ENCODE measurements at places on chromosomes 13 and 19.

GRCh38 chr13:37173214-37173613, 67.8 kb upstream of the CSNK1A1L start:
- DNase-seq = peak; percentile 75

- DNase-seq = peak; percentile 36
Measured at GRCh38 chr13:114027046-114027715, 53.3 kb upstream of the C13orf46 start.

GRCh38 chr13:22107549-22107948, 436.7 kb downstream of the FGF9 start:
- no peak for DNase-seq

DNA sequence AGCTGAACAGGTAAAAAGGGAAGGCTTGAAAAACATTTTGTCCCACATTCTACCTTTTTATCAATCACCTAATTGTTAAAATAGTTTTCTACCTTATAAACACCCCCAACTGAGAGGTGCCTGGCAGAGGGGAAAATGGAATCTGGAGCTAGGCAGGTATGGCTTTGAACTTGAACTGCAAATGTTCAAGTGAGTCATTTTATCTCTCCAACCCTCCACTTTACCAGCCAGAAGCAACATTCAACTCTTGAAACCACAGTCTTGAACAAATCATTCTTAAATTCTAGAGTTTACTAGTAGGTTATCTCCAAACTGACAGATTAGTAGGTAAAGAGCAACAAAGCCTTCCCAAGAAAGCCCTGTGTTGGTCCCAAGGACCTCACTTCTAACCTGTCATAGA, 116.9 kb downstream of the ABCC4 start:
- no peak for DNase-seq

DNA sequence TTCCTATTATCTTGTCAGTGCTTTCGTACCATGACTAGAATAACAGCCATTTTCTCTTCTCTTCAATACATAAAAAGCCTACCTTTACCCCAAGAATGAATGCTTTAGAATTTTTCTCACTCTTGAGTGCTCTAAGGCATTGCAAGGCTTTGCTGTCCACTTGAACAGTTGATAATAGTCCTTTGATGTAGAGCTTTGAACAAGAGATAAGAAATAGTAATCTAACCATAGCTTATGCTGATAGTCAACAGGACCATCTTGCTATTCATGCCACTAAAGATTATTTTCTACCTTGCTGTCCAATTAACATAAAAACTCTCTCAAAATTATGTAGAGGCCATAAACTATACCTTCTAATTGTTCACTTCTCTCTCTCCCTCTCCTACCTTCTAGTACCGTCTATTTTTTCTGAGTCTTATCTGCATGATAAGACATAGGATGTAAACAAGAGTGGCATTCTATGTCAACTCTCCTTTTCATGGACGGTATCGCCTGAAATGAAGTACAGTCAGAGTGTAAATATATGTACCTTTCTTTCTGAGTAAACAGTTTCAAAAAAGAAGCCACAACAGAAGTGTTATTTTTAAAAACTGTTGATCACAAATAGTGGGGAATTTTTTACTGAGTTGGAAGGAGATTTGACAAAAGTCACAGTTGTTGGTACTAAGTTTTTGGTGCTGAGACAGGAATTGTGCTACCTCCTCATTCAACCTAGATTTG, 297.9 kb downstream of the NDFIP2 start:
- no peak for DNase-seq

DNA sequence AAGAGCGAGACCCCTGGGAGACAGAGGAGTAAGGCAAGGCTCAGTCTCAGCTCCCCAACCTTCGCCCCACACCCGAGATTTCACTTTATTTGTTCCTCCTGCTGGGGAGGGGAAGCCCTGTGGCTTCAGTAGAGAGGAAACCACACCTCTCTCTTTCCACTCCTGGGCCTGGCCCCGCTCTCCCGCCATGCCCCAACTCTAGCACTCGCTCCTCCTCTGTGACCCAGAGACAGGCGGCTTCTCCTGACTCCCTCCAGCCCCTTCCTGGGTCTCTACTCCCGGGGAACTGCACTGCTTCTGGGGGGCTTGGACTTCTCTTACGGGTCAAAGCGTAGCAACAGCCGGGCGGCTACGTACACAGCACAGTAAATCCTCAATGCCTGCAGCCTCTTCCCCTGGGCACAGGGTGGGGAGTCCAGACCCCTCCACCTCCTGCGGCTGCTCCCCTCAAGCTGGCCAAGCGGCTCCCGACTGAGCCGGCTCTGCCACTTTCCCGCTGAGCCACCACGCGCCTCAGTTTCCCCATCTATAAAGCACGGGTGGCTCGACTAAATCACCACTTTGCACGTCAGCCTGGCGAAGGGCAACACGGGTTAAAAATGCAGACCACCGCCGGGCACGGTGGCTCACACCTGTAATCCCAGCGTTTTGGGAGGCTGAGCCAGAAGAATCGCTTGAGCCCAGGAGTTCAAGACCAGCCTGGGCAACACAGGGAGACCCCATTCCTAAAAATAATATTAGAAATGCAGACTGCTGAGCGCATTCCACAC, 1.4 kb downstream of the RNF126 start:
- peak; percentile 29 for DNase-seq

GRCh38 chr13:46032341-46032740, 20.2 kb downstream of the ZC3H13 start:
- DNase-seq = peak; percentile 65

DNA sequence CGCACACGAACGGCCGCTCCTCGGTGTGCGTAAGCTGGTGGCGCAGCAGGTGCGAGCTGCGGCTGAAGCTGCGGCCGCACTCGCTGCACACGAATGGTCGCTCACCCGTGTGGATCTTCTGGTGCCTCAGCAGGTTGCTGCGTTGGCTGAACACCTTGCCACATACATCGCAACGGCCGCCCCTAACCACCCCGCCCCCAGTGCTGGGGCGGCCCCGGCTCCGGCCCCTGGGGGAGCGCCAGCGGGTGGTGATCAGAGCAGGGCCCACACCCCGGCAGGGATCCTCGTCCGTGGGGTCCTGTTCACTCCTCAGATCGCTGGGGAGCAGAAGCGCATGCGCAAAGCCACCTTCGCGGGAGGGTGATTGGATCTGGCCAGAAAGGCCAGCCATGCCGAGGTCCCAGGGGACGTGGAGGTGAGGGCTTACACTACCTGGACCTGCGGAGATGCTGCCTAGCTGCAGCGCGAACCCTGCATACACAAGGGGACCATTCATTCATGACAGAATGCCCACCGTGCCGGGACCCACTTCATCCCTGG, 4.7 kb upstream of the UBE2M start:
- DNase-seq = peak; percentile 47

DNA sequence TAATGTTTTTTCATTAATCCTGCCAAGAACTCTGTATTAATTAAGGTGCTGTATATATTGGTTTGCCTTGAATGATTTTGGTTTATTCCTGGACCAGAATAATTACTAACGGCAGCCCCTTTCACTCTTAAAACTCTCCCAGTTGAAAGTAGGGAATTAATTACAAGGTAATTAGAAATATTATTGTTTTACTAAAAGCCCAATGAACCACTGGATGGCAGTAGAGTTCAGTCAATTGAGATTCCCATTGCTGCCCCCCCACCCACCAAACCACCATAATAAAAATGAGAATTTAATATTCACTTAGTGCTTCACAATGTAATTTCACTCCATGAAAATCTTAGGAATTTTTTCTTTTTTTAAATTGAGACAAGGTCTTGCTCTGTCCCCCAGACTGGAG, 13.7 kb downstream of the WBP4 start:
- peak; percentile 60 for DNase-seq

DNA sequence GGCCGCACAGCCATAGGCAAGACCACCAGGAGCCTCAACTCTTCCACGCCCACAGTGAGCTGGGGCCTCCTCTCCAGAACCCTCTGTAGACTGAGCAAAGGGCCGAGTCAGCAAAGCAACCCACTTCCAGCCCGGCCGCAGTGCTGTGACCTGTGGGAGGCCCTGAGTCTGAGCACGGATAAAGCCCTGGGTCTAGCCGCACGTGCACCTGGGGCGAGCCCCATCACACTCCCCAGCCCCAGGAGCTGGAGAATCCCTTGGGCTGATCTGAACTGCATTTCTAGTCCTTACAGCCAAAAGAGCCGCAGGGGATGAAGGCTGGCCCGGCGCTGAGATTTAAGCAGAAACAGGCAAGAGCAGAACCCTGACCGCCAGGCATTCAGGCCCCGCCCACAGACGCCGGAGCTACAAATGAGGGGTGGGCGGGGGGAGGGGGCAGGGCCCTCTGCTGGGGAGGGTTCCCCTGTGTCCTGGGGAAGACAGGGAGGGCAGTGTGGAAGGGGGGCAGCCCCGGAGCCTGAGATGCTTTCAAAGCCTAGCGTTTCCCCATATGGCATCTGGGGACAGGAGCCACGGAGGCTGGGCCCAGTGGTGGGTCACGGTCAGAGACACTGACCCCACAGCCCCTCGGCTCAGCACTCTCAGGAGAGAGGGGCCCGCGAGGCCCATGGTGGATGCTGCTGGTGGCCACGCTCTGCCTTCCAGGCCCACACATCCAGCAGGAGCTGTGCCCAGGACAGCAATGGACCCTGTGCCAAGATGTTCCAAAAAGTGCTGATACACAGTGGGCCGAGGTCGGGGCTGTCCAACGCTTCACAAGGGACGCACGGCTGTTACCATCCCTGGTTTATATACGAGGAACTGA, 4.9 kb downstream of the TMEM259 start:
- DNase-seq = no peak

DNA sequence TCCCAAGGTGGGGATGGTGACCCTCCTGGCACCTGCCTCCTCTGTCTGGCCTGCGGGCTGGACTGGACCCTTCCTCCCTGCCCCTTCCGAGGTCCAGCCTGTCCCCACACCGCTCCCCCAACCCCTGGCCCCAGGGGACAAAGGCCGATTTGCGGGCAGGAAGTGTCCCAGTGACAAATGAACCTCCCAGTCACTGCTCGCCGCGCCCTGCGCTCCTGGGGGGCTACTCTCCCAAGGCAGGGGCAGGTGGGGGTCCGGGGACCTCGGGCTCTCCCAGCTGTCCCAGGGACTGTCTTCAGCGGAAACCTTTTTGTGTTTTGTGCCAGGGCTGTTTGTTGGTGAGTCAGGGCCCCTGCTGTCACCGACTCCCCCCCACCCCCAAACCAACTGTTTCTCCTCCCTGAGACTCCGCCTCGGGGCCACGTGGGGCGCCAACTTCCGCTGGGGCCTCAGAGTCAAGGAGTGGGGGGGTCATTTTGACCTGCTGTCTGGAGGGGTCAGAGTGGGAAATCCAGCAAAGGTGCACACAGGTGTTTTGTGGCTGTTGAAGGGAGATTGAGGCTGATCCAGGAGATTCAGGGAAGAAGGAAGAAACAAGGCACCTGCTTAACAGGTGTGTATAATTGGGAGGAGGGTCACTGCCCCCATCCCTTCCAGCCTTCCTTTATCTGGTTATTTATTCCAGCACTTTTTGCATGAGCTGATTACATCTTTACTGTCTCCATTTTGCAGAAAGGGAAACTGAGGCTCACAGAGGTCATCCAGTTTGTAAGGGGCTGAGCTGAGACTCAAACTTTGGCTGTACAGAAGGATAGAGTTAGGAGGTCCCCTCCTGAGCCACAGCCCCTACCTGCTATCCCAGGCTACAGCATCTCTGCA, 831 bp downstream of the PGPEP1 start:
- DNase-seq = no peak

- DNase-seq = no peak
Measured at GRCh38 chr19:17121736-17122293, 46.2 kb downstream of the MYO9B start.

DNA sequence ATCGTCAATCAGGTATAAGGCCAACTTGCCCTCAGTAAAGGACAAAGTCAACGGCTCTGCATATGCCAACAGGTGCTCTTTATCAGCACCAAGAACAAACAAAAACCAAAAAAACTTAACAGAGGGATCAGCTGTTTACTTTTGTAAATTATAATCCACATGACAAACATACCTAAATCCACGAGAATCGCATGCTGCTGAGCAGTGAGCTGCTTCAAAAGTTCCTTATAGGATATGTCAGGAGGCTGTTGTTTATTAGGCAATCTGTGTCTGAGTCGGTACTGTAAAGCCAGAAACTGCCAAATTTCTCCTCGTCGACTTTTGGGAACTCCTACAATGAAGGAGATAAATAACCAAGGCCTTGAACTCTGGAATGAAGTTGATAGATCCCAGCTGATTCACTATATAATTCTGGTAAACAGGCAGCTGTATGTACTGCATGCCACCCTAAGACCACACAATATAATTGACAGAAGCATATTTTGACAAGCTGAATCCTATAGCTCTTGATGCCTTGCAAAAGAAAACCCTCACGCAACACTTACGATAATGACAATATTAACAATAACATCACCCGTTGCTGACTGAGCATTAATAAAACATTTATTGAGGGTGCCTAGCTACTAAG, 179.8 kb downstream of the TBC1D4 start:
- DNase-seq = peak; percentile 39

DNA sequence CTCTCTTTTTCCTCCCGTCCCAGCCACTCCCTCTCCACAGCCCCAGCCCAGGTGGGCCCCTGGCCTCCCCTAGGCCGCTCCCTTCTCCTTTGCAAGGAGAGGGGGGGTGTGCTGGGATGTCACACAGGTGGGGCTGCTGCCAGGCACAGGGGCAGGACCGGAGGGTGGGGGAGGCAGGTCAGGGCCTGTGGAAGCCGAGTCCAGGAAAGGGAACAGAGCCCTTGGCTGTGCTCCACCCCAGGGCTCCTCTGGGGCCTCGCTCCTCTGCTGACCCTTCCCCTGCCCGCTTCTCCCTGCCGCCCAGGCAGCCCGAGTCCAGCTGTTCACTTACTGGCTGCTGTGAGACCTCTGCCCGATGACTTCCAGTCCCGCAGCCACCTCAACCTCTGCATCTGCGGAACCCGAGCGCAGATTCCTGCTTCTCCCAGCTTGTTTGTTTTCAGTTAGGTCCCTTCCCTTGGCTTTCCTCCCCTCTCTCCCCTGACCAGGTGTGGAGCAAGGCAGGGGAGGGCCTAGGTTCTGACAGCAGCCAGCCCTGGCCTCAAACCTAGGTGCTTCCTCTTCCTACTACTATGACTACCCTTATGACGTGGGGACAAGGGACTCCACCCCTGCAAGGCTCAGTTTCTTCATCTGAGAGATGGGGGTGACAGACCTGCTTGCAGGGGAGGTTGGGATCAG, 850 bp upstream of the KLK11 start:
- no peak for DNase-seq

- DNase-seq = peak; percentile 15
Measured at GRCh38 chr13:111114362-111115060, 599 bp upstream of the ARHGEF7 start.

DNA sequence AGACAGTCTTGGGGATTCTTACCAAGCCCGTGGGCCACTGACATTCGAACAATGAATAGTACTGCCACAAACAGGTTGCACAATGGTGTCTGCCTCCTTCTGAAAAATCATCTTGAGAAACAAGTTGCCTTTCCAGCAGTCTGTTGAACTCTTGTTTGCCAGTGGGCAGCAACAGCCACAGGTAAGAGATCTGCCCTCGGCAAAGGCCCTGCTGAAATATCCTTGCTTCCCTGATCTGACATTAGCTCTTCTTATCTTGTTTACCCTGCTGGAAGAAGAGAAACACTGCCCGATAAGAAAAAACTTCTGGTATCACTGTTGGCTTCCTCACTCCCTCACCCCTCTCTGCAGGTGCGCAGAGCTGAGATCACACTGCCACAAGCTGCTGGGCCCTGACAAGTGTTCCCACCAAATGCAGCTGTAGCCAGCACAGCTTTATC, 2.0 kb downstream of the DOCK9 start:
- peak; percentile 41 for DNase-seq

GRCh38 chr19:29311191-29311790, 98.3 kb upstream of the UQCRFS1 start:
- no peak for DNase-seq

Data from cardiac fibroblast (primary cell).